Cardiac fibroblast (primary cell): ENCODE measurements at places on chromosomes 16 and 17.

- DNase-seq, result no peak
These were observed 49.8 kb upstream of the ACSF3 start for GRCh38 chr16:89043636-89044417.

DNA sequence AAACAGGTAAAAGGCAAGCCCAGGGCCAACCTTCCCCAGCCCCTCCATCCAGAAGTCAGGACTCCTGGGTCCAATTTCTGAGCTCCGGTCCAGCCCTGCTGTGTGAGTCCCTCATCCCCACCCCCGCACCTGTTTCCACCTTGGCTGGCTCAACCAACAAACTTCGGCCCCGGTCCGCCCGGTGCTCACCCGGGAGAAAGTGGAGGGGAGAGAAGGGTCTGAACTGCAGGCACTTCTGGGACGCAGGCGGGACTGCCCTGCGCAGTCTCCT lies 541 bp downstream of the RHBDF2 start:
- no peak for DNase-seq

DNA sequence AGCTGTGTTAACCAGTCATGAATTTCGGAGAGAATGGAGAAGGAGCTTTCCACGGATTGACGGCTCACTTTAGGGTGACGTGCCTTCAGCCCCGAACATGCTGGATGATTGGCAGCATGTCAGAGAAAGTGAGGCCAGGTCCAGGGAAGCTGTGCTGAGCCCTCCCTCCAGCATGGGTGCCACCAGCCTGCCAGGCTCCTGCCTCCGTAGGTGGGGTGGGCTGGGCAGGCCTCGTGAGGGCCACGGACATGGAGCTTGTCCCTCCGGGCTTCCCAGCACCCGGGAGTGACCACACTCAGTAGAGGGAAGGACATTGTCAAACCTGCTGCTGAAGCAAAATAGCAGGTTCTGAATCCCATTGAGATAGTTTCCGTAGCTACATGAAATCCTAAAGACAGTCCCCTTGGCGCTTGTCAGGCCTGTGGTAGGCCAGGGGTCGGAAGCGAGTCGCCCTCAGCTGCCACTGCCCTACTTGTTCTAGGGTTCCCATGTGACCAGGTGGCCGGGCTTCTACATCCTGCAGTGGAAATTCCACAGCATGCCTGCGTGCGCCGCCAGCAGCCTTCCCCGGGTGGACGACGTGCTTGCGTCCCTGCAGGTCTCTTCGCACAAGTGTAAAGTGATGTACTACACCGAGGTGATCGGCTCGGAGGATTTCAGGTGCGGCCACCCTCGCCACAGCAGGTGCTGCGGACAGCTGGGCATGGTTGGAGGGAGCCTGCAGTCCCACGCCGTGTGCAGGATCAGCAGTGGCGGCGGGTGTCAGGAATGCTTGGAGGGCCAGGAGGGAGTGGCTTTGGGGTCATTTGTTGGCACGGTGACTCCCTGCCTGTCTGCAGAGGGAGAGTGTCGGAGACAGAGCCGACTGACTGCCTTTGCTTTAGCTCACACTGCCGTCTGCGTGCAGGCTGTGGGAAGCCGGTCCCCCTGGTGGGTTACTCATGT lies 72.3 kb downstream of the SEC14L1 start:
- DNase-seq, result no peak

DNA sequence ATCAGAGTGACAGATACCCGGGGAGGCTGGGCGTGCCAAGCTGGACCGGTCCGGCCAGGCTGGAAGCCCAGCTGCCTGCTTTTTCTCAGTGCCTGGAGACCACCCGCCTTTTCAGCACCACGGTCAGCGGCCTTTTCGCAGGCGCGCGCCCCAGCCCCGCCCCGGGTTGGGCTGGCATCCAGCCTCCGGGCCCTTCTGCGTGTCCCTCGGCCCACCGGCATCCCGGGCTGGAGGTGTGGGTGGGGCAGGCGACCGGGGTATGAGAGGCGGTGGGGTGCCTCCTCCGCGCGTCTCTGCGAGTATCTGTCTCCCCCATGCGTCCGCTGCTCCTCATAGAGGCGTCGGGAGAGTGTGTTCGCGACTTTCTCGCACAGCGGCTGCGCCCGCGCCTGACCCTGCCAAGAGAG lies 102.5 kb downstream of the MRM1 start:
- DNase-seq, result peak; percentile 42

DNA sequence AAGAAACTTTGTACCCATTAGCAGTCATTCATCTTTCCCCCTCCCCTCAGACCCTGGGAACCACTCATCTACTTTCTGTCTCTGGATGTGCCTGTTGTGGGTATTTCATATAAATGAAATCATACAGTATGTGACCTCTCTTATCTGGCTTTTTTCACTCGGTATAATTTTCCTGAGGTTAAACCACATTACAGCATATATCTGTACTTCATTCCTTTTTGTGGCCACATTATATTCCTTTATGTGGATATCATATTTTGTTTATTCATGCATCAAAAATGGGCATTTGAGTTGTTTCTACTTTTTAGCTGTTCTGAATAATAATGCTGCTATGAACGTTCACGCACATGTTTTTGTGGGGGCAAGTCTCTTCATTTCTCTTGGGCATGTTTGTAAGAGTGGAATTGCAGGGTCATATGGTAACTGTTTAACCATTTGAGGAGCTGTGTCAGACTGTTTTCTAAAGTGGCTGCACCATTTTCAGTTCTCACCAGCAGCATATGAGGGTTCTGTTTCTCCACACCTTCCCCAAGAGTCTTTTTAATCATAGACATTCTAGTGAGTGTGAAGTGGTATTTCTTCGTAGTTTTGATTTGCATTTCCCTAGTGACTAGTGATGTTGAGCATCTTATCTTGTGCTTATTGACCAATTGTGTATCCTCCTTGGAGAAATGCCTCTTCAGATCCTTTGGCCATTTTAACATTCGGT lies 3.8 kb downstream of the SNX29 start:
- no peak for DNase-seq
